ENCODE measurements at places on chromosomes 16 and 17. TPM values are rescaled to one million over a fixed set of nuclear protein-coding genes. Genes with fewer than 3 reads are reported as not detected.

DNA sequence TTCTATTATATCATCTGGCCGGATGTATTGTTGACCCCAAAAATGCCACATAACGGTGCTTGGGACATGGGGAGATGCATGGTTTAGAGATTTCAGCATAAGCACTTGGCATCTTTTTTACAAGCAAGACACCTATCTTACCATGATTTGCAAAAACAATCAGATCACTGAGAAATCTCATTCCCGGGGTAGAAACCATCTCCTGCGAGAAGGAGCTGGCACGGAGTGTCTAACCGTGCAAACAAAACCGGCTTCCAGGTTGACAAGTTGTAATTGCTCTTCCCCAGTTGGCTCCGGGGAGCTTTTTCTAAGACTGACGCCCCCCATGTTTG, 1.0 kb downstream of the SLC16A6 start:
- H3K4me1 ChIP-seq = peaks cover 45% of the 10 kb centered on the region
- H3K36me3 ChIP-seq = peaks cover 3% of the 10 kb centered on the region
- H3K27me3 ChIP-seq = no peaks in the 10 kb centered on the region
- peak overlapping the region; percentile 92 for H3K4me3 ChIP-seq
- DNase-seq = peak; percentile 15

- DNase-seq = no peak
- H3K36me3 ChIP-seq = no peaks in the 10 kb centered on the region
- peaks cover 17% of the 10 kb centered on the region for H3K4me1 ChIP-seq
- no peak overlapping the region for H3K4me3 ChIP-seq
Measured at GRCh38 chr17:39706921-39707337, 7.1 kb downstream of the ERBB2 start.

DNA sequence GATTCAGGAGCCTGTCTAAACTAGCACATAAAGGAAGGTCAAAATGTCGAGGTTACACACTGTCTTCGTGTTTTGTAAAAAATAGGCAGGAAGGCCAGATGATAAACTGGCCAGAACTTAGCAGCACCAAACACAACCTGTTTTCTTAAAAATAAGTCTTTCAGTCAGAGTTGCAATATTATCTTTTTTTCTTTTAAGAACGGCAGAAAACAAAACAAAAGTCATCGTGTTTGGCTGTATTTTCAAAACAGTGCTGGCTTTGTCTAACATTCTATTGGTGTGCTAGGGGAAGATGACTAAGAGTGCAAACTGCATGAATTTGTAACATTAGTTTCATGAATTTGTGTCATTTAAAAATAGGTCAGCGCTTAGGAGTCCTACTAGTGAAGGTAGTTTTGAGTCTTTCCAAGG, 5.3 kb downstream of the MAF start:
- no peak for DNase-seq
- H3K4me3 ChIP-seq = no peak overlapping the region
- H3K4me1 ChIP-seq = peaks cover 11% of the 10 kb centered on the region
- no peaks in the 10 kb centered on the region for H3K36me3 ChIP-seq

- H3K36me3 ChIP-seq = no peaks in the 10 kb centered on the region
- no peak overlapping the region for H3K4me3 ChIP-seq
- no peaks in the 10 kb centered on the region for H3K27me3 ChIP-seq
Measured at GRCh38 chr17:81416612-81417011, 21.4 kb downstream of the BAHCC1 start.

GRCh38 chr17:39064374-39064773, 87.1 kb downstream of the PLXDC1 start:
- no peak overlapping the region for H3K27ac ChIP-seq
- no peak overlapping the region for H3K4me3 ChIP-seq
- H3K4me1 ChIP-seq = no peaks in the 10 kb centered on the region
- DNase-seq = no peak
- H3K36me3 ChIP-seq = no peaks in the 10 kb centered on the region

GRCh38 chr16:72995151-72995881, 52.6 kb downstream of the ZFHX3 start:
- no peaks in the 10 kb centered on the region for H3K4me1 ChIP-seq
- no peak overlapping the region for H3K27ac ChIP-seq
- no peak for DNase-seq

- no peak overlapping the region for H3K27ac ChIP-seq
- no peak for DNase-seq
- H3K36me3 ChIP-seq = no peaks in the 10 kb centered on the region
- H3K4me3 ChIP-seq = no peak overlapping the region
- peaks cover 9% of the 10 kb centered on the region for H3K4me1 ChIP-seq
- no peaks in the 10 kb centered on the region for H3K27me3 ChIP-seq
Measured at GRCh38 chr17:28518578-28518977, 12.4 kb downstream of the FOXN1 start.

DNA sequence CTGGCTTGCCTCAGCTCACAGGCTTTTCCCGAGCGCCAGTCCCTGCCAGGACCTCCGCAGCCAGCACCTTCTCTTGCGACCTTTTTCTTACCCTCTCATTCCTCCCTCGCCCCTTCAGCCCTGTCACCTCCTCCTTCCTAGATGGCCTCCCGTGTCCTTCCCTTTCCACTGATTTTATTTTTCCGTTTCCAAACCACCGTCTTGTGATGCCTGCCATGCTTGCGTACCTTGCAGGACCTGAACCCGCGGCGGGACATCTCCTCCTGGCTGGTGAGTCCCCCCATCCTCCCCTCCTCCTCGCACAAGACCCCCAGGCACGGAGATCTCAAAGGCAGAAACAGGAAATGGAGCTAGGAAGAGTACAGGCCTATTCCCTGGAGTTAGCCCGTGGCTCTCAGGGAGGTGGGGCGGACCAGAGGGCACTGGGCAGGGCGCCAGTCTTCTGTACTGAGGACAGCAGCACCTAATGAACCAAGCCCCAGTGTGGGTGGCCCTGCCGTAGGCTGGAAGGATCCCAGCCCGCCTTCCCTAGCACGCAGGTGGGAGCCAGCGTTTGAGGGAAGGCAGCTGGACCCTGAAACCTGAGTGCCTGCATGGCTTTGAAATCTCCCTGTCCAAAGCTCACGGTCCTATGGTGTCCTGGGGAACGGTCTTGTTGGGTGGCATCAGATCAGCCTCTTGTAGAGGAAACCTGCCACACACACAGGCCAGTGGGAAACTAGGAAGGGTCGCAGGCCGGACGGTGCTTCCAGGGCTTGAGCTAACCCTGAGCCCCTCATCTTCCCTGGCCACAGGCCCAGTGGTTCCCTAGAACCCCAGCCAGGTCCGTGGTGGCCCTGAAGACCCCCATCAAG, 612 bp downstream of the CISD3 start:
- peaks cover 7% of the 10 kb centered on the region for H3K36me3 ChIP-seq
- H3K4me1 ChIP-seq = peaks cover 56% of the 10 kb centered on the region
- no peak for DNase-seq
- H3K27ac ChIP-seq = peak overlapping the region; percentile 79
- no peaks in the 10 kb centered on the region for H3K27me3 ChIP-seq

- peaks cover 29% of the 10 kb centered on the region for H3K4me1 ChIP-seq
- H3K36me3 ChIP-seq = peaks cover 2% of the 10 kb centered on the region
- H3K4me3 ChIP-seq = no peak overlapping the region
- no peaks in the 10 kb centered on the region for H3K27me3 ChIP-seq
- DNase-seq = no peak
Measured at GRCh38 chr17:82876602-82877379, 37.0 kb upstream of the ZNF750 start.

GRCh38 chr16:24962747-24963146, 52.4 kb downstream of the ARHGAP17 start:
- H3K36me3 ChIP-seq = peaks cover 87% of the 10 kb centered on the region
- H3K4me1 ChIP-seq = peaks cover 3% of the 10 kb centered on the region
- no peak overlapping the region for H3K27ac ChIP-seq
- DNase-seq = no peak

- H3K4me1 ChIP-seq = peaks cover 29% of the 10 kb centered on the region
- H3K4me3 ChIP-seq = no peak overlapping the region
- H3K27me3 ChIP-seq = no peaks in the 10 kb centered on the region
- H3K27ac ChIP-seq = no peak overlapping the region
- no peaks in the 10 kb centered on the region for H3K36me3 ChIP-seq
Measured at GRCh38 chr17:38697061-38697820, 7.8 kb upstream of the MLLT6 start.

DNA sequence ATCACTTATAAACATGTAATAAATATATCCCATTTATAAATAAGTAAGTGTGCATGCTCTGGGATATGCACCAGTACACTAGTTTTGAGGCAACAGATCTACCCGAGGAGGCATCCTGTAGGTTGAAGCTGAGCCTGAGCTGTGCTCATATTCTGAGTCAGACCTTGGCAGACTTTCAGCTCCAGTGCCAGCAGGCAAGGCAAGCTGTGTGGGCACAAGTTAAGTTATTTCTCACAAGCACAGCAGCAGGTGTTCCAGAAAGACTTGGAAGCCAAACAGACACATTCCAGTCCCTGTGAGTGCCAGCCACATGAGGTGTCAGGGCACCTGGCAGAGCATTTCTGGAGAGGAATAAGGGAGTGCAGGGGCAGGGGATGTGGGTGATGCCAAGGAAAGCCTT, 1.3 kb upstream of the CLEC19A start:
- H3K4me1 ChIP-seq = no peaks in the 10 kb centered on the region
- no peak for DNase-seq
- H3K27me3 ChIP-seq = no peaks in the 10 kb centered on the region
- H3K27ac ChIP-seq = no peak overlapping the region

- no peak overlapping the region for H3K4me3 ChIP-seq
- no peaks in the 10 kb centered on the region for H3K36me3 ChIP-seq
- DNase-seq = no peak
Measured at GRCh38 chr17:9124554-9124935, 103.2 kb downstream of the NTN1 start.

GRCh38 chr17:39011907-39012468, 44.8 kb upstream of the FBXO47 start:
- no peak for DNase-seq
- H3K4me3 ChIP-seq = no peak overlapping the region
- H3K27me3 ChIP-seq = peaks cover 7% of the 10 kb centered on the region
- no peak overlapping the region for H3K27ac ChIP-seq

DNA sequence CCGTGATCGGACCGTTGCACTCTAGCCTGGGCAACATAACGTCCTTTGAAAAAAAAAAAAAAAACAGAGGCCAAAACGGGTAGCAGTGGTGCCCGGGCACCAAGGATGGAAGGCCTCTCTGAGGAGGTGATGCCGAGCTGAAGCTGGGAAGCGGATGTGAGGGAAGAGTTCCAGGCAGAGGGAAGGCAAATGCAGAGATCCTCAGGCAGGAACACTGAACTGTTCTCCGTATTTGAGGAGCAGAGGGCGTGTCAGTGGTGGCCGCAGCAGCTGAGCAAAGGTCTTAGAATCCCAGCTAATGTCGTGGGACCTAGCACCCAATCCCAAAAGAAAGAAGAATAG, 656 bp upstream of the KCTD13 start:
- peak overlapping the region; percentile 94 for H3K4me3 ChIP-seq
- peaks cover 28% of the 10 kb centered on the region for H3K4me1 ChIP-seq
- no peak for DNase-seq
- no peaks in the 10 kb centered on the region for H3K27me3 ChIP-seq

- no peak for DNase-seq
- no peaks in the 10 kb centered on the region for H3K4me1 ChIP-seq
- no peaks in the 10 kb centered on the region for H3K36me3 ChIP-seq
- peaks cover 7% of the 10 kb centered on the region for H3K27me3 ChIP-seq
Measured at GRCh38 chr16:87145181-87146176, 171.7 kb downstream of the C16orf95 start.

- no peak overlapping the region for H3K27ac ChIP-seq
- no peaks in the 10 kb centered on the region for H3K4me1 ChIP-seq
- H3K27me3 ChIP-seq = no peaks in the 10 kb centered on the region
- peaks cover 82% of the 10 kb centered on the region for H3K36me3 ChIP-seq
- no peak overlapping the region for H3K4me3 ChIP-seq
Measured at GRCh38 chr16:22313876-22314470, 16.8 kb downstream of the POLR3E start.

GRCh38 chr16:70685938-70686375, at the start of gene MTSS2:
MTSS2 (minus strand) TSS chr16:70686053; CDS start chr16:70685791, 262 bp downstream.
- no peak for DNase-seq
- H3K27me3 ChIP-seq = peaks cover 4% of the 10 kb centered on the region
- peaks cover 9% of the 10 kb centered on the region for H3K4me1 ChIP-seq
- H3K36me3 ChIP-seq = peaks cover 10% of the 10 kb centered on the region

GRCh38 chr17:7249214-7249613, 2.3 kb downstream of the CTDNEP1 start:
- H3K27ac ChIP-seq = no peak overlapping the region
- H3K27me3 ChIP-seq = no peaks in the 10 kb centered on the region
- peaks cover 57% of the 10 kb centered on the region for H3K36me3 ChIP-seq
- peaks cover 47% of the 10 kb centered on the region for H3K4me1 ChIP-seq

DNA sequence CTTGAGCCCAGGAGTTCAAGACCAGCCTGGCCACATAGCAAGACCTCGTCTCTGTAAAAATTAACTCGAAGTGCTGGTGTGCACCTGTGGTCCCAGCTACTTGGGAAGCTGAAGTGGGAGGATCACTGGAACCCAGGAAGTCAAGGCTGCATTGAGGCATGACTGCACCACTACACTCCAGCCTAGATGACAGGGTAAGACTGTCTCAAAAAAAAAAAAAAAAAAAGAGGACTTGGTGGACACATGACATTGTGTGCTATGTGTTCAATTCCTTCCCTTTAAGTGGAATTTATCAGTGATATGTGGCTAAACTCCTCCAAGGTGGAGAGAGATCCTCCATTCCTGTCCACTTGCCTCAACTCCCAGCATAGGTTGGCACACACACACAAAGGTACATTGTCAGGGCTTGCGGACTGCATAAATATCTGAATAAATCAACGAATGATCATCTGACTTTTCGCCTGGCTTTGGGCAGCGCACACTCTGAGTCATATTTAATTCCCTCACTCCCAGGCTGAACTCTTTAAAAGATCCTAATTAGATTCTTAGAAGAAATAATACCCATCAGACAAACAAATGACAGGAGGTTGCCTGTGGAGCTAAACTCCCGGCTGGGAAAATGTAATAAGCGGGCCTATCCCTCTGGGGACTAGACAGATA, 25.0 kb upstream of the SYT17 start:
- no peaks in the 10 kb centered on the region for H3K36me3 ChIP-seq
- H3K4me3 ChIP-seq = no peak overlapping the region
- no peaks in the 10 kb centered on the region for H3K4me1 ChIP-seq
- peaks cover 19% of the 10 kb centered on the region for H3K27me3 ChIP-seq
- H3K27ac ChIP-seq = no peak overlapping the region
- no peak for DNase-seq

The CA5A gene
- total RNA-seq = not detected

The KRT27 gene
- total RNA-seq = not detected

The CA10 gene
- not detected for total RNA-seq

The MC1R gene
- 6.8 TPM for total RNA-seq

The HOXB1 gene
- not detected for total RNA-seq

The ANKS4B gene
- not detected for total RNA-seq

The PERCC1 gene
- 0.24 TPM for total RNA-seq

The EFNB3 gene
- total RNA-seq = not detected

The EMC8 gene
- 29.0 TPM for total RNA-seq

The TMEM235 gene
- total RNA-seq = not detected
